Activated CD8-positive, alpha-beta T cell treated with anti-CD3 and anti-CD28 coated beads for 36 hours (primary cell): ENCODE measurements at places on chromosomes 7 and 10. TPM values are rescaled to one million over a fixed set of nuclear protein-coding genes. Genes with fewer than 3 reads are reported as not detected.
A peak's percentile ranks its signal among the peaks of the same experiment; 100 is the strongest.

DNA sequence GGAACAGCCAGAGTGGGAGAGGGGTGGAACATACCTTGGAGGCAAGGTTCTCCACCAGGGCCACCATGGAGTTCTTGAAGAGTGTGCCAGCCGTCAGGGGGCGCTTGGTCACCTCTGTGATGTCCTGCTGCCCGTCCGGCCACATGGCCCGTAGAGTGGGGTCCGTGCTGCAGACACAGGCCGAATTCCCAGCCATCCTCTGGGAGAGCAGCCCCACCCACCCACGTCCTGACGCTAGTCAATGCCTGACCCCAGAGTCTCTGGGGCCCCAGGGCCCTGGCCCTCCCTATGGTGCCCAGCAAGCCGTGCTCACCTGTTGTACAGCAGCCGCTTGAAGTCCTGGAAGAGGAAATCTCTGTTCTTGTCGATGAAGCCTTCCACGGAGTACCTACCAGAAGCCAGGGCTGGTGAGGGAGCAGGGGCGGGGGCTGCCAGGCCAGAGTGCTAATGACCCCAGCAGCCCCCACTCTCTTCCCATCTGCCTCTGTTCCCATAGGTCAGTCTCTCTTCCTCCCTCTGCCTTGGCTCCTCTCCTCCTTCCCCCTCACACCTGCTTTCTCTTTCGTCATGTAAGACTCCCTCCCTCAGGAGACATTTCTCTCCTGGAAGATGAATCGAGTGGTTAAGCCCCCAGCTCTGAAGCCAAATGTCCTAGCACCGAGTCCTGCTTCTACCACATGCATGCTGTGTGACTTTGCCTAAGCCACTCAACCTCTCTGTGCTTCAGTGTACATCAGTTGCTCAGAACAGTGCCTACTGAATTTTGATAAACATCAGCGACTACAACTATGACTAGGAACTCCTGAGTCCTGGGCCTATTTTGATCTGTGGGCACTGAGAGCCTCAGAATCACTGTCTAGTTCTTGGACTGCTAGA, 11.0 kb downstream of the MYO1G start:
- peak; percentile 10 for DNase-seq

DNA sequence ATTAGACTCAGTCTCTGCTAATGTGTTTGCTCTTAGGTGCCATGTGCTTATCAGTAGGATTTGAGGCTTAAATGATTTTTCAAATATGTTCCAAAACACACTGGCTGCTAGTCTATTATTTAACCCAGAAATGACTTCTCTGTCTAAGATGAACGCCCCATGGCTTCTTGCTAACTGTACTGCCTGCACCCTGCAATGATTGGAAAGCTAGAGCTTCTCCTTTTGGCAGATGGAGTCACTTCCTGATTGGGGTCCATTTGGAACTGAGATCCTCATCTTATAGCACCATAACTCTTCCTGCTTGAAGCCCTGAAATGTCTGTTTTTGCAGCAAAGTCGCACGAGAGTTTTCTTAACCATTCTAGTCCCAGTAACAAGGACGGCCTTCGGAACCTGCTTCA, 186.5 kb upstream of the ADO start:
- DNase-seq, result no peak

Gene SAMD9L
- 13.6 TPM for total RNA-seq

Gene PNLIP
- not detected for total RNA-seq
